T-helper 2 cell treated with Interferon-gamma antibody and Interleukin-4, amounts not matched to agents 5 μg/mL and 100 μg/mL, for 36 hours (primary cell): ENCODE measurements at places on chromosomes 1 and 21.

- no peak for DNase-seq
Measured at GRCh38 chr1:89557445-89557825, 32.8 kb downstream of the LRRC8B start.

DNA sequence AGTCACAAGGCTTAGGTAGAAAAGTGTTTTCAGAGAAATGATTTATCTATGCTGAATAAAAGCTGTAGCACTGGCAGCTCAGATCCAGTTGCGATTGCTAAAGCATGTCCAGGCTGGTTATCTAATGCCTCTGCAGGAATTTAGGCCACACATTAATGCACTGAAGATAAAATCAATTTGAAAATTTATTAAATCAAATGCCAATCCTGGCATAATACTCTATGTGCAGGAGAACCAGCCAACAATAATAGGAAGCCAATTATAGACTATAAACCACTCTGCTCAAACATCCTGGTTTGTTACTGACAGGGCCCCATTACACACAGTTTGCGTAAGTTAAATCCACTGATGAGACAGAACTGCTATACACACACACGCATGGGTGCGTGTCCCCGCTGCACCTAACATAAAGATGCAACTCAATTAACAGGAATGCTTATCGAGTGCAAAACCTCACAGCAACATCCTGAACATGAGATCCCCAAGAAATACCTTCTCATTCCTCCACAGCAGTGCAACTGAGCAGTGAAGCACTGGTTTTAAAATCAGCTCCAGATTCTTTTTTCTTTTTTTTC, 40.6 kb downstream of the PTP4A2 start:
- DNase-seq = no peak

DNA sequence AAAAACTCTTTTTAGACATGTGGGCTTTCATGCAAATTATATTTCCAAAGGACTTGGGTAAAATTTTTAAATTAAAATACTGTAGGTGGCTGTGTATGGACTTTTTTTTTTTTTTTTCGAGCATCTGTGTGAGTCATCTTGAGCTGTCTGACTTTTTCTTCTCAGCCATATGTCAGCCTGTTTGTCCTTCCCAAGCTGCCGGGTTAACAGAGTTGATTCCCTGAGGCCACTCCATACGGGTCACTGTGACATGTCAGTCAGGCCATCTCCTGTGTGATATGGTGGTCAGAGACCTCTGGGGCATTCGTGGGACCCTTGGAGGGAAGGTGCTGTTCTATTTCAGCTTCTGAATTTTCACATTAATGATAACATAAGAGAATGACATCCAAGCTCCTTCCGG, 148.3 kb downstream of the KCNJ6 start:
- no peak for DNase-seq

GRCh38 chr1:93616996-93617669, 64.5 kb downstream of the BCAR3 start:
- DNase-seq = no peak

DNA sequence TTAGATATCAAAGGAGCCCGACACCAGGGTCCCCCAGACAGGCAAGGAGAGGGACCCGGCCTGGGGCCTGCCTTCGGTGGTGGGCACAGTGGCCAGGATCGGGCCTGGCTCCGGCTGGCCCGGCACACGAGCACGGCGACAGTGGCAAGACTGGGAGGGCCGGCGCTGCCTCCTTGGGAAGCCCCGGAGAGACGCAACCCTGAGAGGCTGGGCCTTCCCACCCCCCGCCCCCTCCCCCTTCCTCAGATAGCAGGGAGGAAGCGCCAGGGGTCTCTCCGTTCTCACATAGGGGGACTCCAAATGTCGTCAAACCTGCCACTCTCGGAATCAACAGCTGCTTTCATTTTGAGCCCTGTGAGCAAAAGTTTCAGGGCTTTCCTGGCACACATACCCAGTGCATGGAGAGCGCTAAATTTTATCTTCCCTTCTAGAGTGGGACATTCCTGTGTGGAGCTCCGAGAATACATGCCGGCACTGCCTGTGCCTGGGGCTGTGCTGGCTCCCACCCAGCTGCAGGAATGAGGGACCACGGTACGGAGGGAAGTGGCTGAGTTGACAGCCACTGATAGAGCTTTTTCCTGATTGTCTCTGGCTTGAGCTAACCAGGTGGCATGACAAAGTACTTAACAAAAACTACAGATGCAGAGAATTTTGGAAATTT, 62.4 kb downstream of the CD247 start:
- no peak for DNase-seq

DNA sequence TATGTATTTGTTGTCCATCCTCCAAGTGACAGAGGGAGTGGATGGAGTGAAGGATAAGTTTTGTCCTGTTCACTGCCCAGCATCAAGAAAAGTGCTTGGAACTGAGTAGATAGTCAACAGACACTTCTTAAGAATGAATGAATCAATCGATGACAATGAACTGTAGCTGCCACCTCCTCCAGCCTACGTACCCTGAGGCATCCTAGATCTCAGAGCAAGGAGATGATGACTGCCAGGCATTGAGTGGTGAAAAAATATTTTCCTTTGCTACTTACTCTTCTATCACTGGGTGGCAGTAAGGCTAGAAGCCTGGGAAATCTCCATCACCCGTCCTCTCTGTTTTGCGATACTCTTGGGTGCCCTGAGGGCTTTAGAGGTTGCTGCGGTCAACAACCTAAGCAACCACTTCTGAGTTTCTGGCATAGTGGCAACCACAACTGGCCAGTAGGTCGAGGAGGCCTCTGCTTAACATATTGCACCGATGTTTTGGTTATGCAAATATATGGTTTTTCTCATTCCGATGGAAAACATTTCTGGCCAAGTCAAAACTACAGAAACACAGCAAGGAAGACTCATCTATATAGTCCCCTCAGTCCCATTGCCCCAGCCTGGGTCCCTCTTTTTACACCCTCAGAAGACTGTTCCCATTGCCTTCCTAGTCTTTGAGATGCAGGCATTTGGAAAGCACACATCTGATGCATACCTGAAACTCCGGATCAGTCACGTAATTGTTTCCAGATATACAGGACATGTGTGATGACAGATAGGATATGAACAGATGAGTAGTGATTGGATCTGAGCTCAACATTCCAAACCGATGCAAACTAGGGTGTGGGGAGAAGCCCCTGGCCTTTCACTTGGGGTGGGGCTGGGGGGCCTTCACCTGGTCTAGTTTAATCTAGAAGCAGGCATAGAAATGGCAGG, 136.8 kb downstream of the RUNX1 start:
- no peak for DNase-seq

DNA sequence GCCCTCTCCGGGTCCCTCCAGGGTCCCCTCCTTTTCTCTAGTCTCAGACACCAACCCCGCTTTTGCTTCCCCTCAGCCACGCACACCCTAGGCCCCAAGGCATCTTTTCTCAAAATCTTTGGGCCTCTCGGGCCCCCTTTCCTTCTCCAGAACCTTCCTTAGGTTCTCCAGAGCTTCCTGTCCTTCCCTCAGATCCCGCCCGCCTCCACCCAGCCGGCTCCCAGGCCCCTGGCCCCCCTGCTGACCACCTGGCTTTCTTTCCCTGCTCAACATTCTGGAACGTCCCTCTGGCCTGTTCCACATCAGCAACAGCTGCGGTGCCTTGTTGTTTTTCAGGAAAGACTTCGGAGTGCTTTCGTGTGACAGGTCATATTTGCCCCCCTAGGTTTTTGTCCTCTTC, 1.2 kb downstream of the ZDHHC18 start:
- DNase-seq = no peak

DNA sequence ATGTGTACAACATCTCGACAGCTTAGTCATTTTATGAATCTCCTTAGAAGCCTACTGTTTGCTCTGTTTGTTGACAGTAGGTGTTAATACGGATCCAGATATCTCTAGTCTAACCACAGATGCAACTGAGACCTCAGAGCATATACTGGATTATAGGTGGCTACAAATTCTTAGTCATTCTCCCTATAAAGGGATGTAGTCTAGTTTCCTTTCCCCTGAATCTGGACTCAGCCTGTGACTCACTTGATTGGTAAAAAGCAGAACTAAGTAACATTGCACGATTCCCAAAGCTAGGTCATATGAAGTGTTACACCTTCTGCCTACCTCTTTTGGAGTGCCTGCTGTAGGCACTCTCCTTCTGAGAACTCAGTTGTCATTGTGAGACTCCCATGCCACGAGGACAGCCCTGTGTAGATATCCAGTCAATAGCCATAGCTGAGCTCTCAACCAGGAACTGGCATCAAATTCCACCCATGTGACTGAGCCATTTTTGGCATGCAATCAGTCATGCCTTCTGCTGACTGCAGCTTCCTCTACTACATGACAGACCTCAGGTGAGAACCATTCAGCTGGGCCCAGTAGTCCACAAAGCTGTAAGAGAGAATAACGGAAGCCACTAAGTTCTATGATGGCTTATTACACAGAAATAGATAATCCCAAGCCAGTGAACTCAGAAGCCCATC, 135.9 kb upstream of the CHRM3 start:
- DNase-seq = no peak

- no peak for DNase-seq
Measured at GRCh38 chr1:155969377-155969791, 9.0 kb downstream of the ARHGEF2 start.

DNA sequence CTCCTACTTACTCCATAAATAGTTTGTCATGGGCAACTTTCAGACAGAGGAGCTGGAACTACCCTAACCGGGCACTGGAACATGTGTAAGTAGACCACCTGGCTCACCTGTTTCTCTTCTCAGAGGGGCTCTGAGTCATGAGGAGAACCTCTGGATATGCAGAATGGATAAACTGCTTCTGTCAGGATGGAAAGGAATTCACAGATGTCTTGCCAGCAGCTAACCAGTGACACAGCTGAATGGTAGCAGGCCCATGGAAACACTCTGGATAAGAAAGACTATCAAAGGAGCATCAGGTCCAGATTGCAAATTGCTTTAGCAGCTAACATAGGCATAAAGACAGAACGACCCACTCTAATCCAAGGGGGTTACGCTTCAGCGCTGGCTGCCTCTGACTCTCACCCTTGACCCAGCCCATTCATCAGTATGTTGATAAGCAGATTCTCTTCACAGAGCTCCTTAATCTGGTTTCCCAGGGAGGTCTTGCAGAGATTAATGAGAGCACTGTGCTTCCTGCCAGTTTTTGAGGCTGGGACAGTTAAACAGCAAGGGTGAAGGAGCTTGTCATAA, 54.2 kb downstream of the HIVEP3 start:
- DNase-seq = no peak

DNA sequence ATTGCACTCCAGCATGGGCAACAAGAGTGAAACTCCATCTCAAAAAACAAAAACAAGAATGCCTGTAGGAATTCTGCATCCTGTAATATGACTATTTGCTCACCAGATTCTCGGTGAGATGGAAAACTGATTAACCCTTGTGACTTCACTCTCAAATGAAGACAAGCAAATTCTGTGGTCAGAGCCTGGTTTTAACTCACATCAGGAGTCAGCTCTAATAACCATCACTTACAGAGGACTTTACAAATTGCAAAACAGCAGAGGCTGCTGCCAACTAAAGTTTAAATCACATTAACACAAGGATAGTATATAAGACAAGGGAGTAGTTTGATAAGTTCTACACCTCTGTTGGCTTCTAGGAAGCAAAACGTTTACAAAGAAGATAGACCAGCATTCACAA, 35.7 kb upstream of the FAM163A start:
- DNase-seq = no peak

DNA sequence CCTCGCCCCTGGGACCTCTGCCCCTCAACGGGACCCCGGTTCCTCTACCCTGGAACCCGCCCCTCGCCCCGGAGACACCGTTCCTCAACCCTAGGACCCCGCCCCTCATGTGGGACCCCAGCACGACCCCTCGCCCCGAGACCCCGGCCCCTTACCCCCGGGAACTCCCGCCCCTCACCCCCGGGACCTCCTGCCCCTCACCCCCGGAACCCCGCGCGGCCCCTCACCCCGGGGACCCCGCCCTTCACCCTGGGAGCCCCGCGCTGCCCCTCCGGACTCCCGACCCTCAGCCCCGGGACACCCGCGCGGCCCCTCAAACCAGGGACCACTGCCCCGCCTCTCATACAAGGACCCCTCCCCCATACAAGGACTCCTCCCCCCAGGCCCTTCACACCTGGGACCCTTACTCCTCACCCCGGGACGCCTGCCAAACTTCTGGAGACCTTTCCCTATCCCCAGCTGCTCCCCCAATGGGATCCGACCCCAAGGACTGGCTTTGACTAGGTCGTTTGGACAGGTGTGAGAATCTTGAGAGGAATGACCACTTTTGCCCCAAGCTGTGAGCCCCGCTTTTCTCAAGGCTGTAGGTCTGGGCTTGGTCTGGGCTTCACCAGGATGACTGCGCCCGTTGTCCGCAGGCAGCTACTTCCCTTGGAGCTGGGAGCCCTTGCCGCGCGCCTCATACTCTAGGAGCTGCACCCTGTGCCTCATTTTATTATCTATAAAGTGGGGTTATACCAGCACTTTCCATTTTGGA, 843 bp downstream of the DIP2A start:
- DNase-seq = peak; percentile 4

- DNase-seq = no peak
Measured at GRCh38 chr1:198056255-198056654, 100.5 kb upstream of the NEK7 start.

- DNase-seq = no peak
Measured at GRCh38 chr1:70364439-70364838, 9.9 kb upstream of the ANKRD13C start.

GRCh38 chr1:193312432-193312831, 126.0 kb upstream of the B3GALT2 start:
- DNase-seq = no peak

DNA sequence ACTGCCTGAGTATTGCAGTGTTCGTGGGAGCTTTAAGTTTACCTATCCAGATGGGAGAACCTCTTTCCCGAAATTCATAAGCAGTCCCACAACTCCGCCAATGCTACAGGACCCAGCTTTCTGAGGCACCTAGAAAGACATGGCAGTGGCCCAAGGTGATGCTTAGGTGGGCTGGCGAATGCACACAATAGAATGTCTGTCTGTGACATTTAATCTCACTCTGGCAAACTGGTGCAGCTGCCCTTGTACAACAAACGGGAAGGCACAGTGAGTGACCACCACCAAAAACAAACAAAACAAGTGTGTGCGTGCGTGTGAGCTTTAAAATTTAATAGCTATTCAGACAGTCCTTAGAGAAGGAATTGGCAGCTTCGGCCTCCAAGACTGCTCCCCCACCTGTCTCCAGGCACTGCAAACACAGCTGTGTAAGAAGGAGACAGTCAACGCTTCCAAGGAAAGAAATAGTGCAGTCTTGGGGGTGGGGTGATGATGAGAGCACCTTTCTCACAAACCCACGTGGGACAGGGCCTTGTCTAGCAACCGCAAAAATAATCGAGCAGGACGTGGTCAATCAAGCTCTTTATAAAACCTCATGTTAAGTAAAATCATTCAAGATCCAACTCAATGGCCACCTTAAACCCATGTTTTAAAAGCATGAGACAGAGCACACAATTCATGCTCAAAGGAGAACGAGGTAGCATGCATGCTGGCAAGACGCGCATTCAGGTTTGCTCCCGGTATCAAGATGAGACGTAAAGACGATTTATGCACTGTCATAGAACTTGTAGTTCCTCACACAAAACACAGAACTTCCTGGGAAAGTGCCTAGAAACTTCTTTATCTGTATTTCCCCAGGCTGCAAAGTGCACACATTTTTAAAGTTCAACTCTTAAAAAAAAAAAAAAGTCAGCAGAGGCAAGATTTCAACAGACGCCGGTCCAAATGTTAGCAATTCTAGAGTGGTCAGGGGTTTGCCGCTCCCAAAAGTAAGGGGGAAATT, 84.1 kb downstream of the TM2D1 start:
- no peak for DNase-seq
